Bronchus fibroblast of lung (primary cell): ENCODE measurements at places on chromosomes 16 and 17. TPM values are rescaled to one million over a fixed set of nuclear protein-coding genes. Genes with fewer than 3 reads are reported as not detected.

KRTAP3-1 gene
- total RNA-seq = not detected in 2 replicates

CCL16 gene
- not detected in 2 replicates for total RNA-seq

PYDC1 gene
- not detected in 2 replicates for total RNA-seq

KRTAP4-4 gene
- not detected in 2 replicates for total RNA-seq

INCA1 gene
- 0.17 and 0.74 TPM in 2 replicates for total RNA-seq

TTLL6 gene
- 0.17 TPM in 1 of 2 replicates, not detected in the other for total RNA-seq

OR2C1 gene
- not detected in 2 replicates for total RNA-seq

CIBAR2 gene
- total RNA-seq = not detected in 2 replicates

TNP2 gene
- not detected in 2 replicates for total RNA-seq

LGALS3BP gene
- 111 and 124 TPM in 2 replicates for total RNA-seq

SLC22A31 gene
- total RNA-seq = 0.45 and 1.7 TPM in 2 replicates

SMIM5 gene
- not detected in 2 replicates for total RNA-seq
